LNCaP clone FGC (cell line): ENCODE measurements at places on chromosomes 5 and 9.
A peak's percentile ranks its signal among the peaks of the same experiment; 100 is the strongest.

DNA sequence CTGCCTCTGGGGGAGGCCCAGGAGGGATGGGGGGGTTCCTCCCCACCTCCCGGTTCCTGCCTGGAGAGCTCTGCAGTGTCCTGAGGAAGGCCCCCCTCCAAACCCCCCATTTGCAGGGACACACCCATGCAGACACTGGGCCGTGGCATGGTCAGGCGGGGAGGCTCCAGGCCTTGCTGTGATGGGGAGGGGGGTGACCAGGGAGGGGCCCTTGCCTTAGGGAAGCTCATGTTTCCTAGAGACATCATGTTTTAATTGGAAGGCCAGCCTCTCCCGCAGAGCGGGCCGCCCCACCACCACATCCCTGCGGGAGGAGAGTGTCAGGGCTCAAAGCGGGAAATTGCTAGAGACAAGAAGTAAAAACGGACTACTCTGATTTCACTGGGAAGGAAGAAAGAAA lies 12.0 kb downstream of the PRRX2 start:
- no peak for DNase-seq

- DNase-seq: no peak
Observed at GRCh38 chr5:141303756-141304155, at the start of gene SLC25A2. Gene SLC25A2 (minus strand): TSS chr5:141304049. CDS start chr5:141303865, 184 bp downstream.

GRCh38 chr9:123550797-123551196 lies 194.8 kb downstream of the CRB2 start:
- no peak for DNase-seq

GRCh38 chr9:88757406-88758010 lies 222.5 kb downstream of the NXNL2 start:
- no peak for DNase-seq

DNA sequence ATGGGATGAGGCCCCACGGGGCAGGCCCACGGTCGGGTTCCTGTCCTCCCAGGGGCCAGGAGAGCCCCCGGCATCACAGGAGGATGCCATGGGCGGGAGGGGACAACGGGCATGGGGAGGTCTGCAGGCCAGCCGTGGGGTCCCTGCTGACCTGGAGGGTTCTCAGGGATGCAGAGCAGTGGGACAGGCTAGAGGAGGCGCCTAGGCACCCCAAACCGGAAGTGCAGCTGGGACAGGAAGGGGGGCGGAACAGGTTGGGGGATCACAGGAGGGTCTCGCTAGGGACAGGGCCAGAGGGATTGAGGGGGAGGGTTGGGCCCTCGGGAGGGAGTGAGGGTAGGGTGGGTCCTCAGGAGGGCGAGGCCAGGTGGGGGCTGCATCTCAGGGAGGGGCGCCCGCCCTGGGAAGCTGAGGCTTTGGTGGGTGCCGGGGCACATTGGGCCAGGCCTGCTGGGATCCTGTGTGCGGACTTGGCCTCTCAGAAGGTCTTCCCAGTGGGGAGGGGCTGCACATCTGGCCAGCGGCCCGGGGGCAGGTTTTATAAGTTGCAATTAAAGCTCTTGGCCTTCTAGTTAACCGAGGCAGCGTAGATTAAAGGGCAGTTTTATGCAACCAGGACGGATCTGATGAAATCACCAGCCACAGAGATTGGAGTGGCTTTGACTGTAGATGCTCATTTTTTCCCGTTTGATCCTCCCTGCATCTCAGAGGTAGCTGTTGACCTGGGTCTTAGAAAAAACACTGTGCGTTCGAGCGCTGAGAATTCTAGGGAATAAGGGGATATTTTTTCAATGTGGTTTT lies 20.1 kb downstream of the NKD2 start:
- no peak for DNase-seq

- no peak for DNase-seq
Observed at GRCh38 chr9:77421506-77422265, 226.4 kb downstream of the GNA14 start.

DNA sequence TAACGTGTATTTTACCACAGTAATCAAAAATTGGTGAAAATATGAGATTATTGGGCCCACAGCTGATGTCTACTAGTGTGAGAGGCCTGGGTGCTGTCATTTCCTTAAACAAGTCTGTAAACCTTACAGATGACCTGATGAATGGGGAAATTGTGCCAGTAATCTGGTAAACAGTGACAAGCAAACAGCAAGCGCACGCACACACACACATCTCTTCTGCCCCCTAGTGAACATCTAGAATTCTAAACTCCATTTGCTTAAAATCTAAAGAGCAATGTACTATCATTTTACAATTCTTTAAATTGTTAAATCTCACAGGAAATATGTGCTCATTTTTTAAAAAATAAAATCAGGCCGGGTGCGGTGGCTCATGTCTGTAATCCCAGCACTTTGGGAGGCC lies 7.5 kb upstream of the RAPGEF1 start:
- peak; percentile 94 for DNase-seq
